PC-3 (cell line): ENCODE measurements at places on chromosomes 12 and 14. TPM values are rescaled to one million over a fixed set of nuclear protein-coding genes. Genes with fewer than 3 reads are reported as not detected.

PLEKHD1 gene
- total RNA-seq: 0.15 and 0.35 TPM in 2 replicates

KCNH3 gene
- 0.07 and 0.12 TPM in 2 replicates for total RNA-seq

FMNL3 gene
- 5.2 and 6.2 TPM in 2 replicates for total RNA-seq

KRT3 gene
- total RNA-seq: 0.17 and 0.33 TPM in 2 replicates

KRT71 gene
- total RNA-seq: not detected in 2 replicates

- no peaks in the 10 kb centered on the region for H3K4me1 ChIP-seq
- no peak for DNase-seq
- H3K27ac ChIP-seq: no peak overlapping the region
- no peaks in the 10 kb centered on the region for H3K36me3 ChIP-seq
- H3K4me3 ChIP-seq: no peak overlapping the region
Measured at GRCh38 chr12:130498589-130499385, 161.1 kb downstream of the PIWIL1 start.

DNA sequence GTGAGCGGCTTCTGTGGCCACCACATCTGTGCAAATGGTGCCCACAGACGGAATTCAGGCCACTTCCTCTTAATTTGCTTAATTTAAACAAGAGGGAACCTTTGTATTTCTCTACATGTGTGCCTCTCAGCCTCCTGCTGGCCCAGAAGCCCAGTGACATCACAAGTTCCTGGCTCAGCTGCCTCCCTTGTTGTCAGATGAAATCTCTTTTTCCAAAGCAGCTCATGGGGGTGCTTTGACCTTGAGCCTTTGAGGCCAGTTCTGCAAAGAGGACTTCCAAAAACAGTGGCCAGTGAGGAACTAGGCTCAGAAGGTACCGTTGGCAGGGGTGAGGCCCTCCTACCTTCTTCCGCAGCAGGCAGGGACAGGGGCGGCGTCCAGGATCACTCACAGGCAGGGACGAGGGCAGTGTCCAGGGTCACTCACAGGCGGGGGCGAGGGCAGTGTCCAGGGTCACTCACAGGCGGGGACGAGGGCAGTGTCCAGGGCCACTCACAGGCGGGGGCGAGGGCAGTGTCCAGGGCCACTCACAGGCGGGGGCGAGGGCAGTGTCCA is 35.0 kb upstream of the GALNT9 start:
- H3K4me3 ChIP-seq: no peak overlapping the region
- H3K4me1 ChIP-seq: no peaks in the 10 kb centered on the region
- H3K36me3 ChIP-seq: no peaks in the 10 kb centered on the region
- no peak for DNase-seq

- H3K36me3 ChIP-seq: no peaks in the 10 kb centered on the region
- no peaks in the 10 kb centered on the region for H3K4me1 ChIP-seq
- H3K27ac ChIP-seq: no peak overlapping the region
- no peak for DNase-seq
Measured at GRCh38 chr14:95664066-95664465, 22.2 kb upstream of the TCL1B start.

DNA sequence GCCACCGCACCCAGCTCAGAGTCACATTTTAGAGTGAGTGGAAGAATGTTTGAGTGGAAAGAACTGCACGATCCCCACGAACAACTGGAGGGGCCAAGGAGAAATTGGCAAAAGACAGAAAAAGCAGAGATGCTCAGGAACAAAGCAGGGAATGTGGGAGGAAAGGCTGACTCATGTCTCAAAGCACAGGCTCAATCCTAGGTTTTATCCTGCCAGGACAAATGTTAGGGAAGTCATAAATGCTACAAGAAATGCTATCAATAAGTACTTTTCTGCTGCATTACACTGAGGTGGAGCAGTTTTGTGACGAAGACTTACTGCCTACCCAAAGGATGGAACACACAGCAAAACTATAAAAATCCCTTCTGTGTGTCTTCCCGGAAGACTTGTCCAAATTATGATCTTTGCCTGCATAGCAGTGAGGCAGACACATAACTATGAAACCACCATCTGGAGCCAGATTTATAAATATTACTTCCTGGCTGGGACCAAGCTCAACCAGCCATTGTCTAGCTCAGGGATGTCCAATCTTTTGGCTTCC is 26.7 kb downstream of the NIN start:
- H3K4me3 ChIP-seq: no peak overlapping the region
- peaks cover 31% of the 10 kb centered on the region for H3K4me1 ChIP-seq
- no peak for DNase-seq
- H3K27me3 ChIP-seq: no peaks in the 10 kb centered on the region

GRCh38 chr12:79358716-79359300 is 332.0 kb downstream of the PAWR start:
- H3K36me3 ChIP-seq: no peaks in the 10 kb centered on the region
- no peaks in the 10 kb centered on the region for H3K4me1 ChIP-seq
- H3K27ac ChIP-seq: no peak overlapping the region
- DNase-seq: no peak
- H3K27me3 ChIP-seq: no peaks in the 10 kb centered on the region
- no peak overlapping the region for H3K4me3 ChIP-seq

- H3K4me1 ChIP-seq: no peaks in the 10 kb centered on the region
- no peaks in the 10 kb centered on the region for H3K36me3 ChIP-seq
- no peak overlapping the region for H3K27ac ChIP-seq
- no peak for DNase-seq
- H3K27me3 ChIP-seq: no peaks in the 10 kb centered on the region
- no peak overlapping the region for H3K4me3 ChIP-seq
Measured at GRCh38 chr12:32617534-32617933, 61.6 kb upstream of the DNM1L start.

DNA sequence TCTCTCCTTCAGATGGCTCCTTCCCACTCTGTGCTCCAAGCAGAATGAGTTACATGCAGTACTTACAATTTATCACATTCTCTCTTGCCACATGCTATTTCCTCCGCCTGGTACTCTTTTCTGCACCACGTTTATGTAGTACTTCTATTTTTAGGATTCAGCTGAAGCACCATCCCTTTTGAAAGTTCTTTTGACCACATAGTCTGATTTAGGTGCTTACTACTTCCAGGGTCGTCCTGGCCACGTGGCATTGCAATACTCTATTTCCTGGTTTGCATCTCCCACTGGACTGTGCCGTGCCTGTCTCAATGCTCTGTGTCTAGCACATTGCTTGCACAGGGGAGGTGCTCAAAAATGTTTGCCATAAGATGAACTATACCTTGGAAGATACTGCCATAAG is 16.3 kb upstream of the TBC1D30 start:
- DNase-seq: no peak
- no peak overlapping the region for H3K27ac ChIP-seq
- no peaks in the 10 kb centered on the region for H3K27me3 ChIP-seq
- H3K36me3 ChIP-seq: no peaks in the 10 kb centered on the region
- H3K4me1 ChIP-seq: peaks cover 38% of the 10 kb centered on the region

GRCh38 chr14:82492157-82492556 is 958.5 kb upstream of the SEL1L start:
- no peak overlapping the region for H3K4me3 ChIP-seq
- DNase-seq: no peak
- no peaks in the 10 kb centered on the region for H3K27me3 ChIP-seq
- no peaks in the 10 kb centered on the region for H3K36me3 ChIP-seq
- no peaks in the 10 kb centered on the region for H3K4me1 ChIP-seq

- H3K27ac ChIP-seq: peak overlapping the region; percentile 72
- no peaks in the 10 kb centered on the region for H3K27me3 ChIP-seq
- peak; percentile 51 for DNase-seq
- peaks cover 56% of the 10 kb centered on the region for H3K4me1 ChIP-seq
- no peaks in the 10 kb centered on the region for H3K36me3 ChIP-seq
Measured at GRCh38 chr14:103023881-103024473, 33.4 kb downstream of the CDC42BPB start.

DNA sequence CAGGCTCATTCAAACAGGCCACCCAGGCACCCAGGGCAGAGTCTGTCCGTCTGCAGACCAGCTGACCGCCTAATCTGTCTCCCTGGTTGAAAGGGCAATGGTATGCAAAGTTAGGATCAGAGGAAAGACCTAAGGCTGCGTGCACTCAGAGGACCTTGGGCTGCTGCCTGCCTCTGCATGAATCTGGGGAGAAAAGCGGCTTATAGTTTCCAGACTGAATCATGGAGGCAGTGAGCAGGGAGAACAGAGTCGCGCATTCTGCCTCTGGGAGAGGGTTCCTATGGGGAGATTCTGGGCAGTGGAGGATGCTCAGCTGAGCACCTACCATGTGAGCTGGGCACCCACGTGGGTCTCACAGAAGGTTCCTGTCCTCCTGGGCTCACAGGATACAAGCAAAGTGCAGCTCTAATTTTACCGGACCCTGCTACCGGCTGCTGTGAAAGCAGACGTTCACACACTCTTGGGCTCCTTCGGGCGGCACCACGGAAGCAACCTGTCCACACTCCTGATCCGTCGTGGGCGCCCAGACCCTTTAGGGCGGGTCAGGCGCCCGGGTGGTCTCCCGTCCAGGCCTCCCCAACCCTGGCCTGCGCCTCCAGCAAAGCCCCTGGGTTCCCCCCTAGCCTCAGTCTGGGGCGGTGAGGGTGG is 772 bp downstream of the SCARB1 start:
- peak overlapping the region; percentile 92 for H3K4me3 ChIP-seq
- H3K27ac ChIP-seq: no peak overlapping the region
- peak; percentile 47 for DNase-seq
- H3K4me1 ChIP-seq: peaks cover 26% of the 10 kb centered on the region
- H3K27me3 ChIP-seq: no peaks in the 10 kb centered on the region

- no peaks in the 10 kb centered on the region for H3K36me3 ChIP-seq
- H3K27me3 ChIP-seq: no peaks in the 10 kb centered on the region
- H3K4me3 ChIP-seq: no peak overlapping the region
- H3K27ac ChIP-seq: no peak overlapping the region
Measured at GRCh38 chr14:91118511-91119068, 4.7 kb downstream of the DGLUCY start.

GRCh38 chr14:80522936-80523335 is 311.6 kb upstream of the DIO2 start:
- peak; percentile 34 for DNase-seq
- peaks cover 34% of the 10 kb centered on the region for H3K4me1 ChIP-seq
- peak overlapping the region; percentile 57 for H3K27ac ChIP-seq
- no peaks in the 10 kb centered on the region for H3K27me3 ChIP-seq
- peak overlapping the region; percentile 20; the same call in 1 of the 2 replicates for H3K4me3 ChIP-seq

GRCh38 chr14:23237772-23238594 is at the start of gene RNF212B:
Gene RNF212B (plus strand): TSS chr14:23237936. CDS start chr14:23240346, 2,410 bp downstream.
- H3K4me3 ChIP-seq: peak within 1 kb of the TSS; percentile 57
- H3K27ac ChIP-seq: no peak within 1 kb of the TSS
- DNase-seq: peak; percentile 88
- no peaks in the 10 kb centered on the region for H3K36me3 ChIP-seq
- H3K27me3 ChIP-seq: peaks cover 19% of the 10 kb centered on the region; the same call in 1 of the 2 replicates

GRCh38 chr12:87814625-87815024 is 214.6 kb downstream of the C12orf50 start:
- no peak overlapping the region for H3K4me3 ChIP-seq
- peaks cover 18% of the 10 kb centered on the region; the same call in 1 of the 2 replicates for H3K4me1 ChIP-seq
- DNase-seq: no peak
- no peaks in the 10 kb centered on the region for H3K27me3 ChIP-seq
- H3K27ac ChIP-seq: no peak overlapping the region
- H3K36me3 ChIP-seq: no peaks in the 10 kb centered on the region
